CD4-positive, alpha-beta memory T cell (primary cell): ENCODE measurements at places on chromosomes 6 and 20. TPM values are rescaled to one million over a fixed set of nuclear protein-coding genes. Genes with fewer than 3 reads are reported as not detected.

PNPLA1 gene
- total RNA-seq: not detected

OPRL1 gene
- total RNA-seq: 0.87 TPM

BHLHE23 gene
- total RNA-seq: not detected

ZBTB12 gene
- total RNA-seq: 2.4 TPM

C6orf163 gene
- 4.1 TPM for total RNA-seq

MLN gene
- not detected for total RNA-seq

NKAPL gene
- 0.33 TPM for total RNA-seq

TNXB gene
- 16.5 TPM for total RNA-seq

GNMT gene
- total RNA-seq: 1.1 TPM

TOX2 gene
- 0.64 TPM for total RNA-seq

HEBP2 gene
- total RNA-seq: 52.7 TPM
